ENCODE measurements at places on chromosomes 7 and 10. TPM values are rescaled to one million over a fixed set of nuclear protein-coding genes. Genes with fewer than 3 reads are reported as not detected.

The EMX2 gene
- total RNA-seq: not detected

DNA sequence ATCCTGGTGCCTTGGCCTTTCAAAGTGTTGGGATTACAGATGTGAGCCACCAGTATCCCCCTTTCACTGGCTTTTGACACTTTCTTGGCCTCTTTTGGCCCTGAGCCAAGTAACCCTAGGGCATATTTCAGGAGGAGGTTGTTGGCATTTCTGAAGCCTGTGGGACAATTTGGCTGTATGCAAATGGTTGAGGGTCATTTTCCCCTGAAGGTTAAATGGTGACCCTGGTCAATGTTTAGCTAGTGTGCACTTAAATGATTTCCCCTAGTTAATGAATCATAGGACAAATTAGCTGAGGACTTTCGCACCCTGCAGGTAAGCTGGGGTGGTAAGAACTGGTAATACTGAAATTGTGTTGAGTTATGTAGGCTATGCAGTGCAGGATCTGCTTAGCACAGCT is 660.5 kb downstream of the LRMDA start:
- no peak for DNase-seq

GRCh38 chr10:126731610-126731990 is 61.1 kb upstream of the C10orf90 start:
- DNase-seq: no peak

DNA sequence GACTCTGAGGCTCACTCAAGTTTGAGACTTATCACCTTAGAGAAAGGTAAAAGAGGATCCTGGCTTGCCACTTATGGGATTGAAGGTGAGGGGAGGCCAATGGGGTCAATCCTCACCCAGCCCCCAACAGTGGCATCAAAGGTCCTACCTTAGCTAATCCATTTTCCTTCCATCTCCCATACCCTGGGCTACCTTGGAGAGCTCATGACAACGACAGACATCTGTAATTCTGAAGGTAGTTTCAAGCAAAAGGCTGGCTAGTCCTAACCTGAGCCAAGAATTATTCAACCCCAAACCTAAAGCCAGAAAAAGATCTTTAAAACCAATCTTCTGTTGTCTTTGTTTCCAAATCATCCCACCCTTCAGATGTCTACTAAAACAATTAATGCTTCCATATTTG is 179.2 kb upstream of the GHITM start:
- DNase-seq: no peak

GRCh38 chr7:28002638-28003037 is 178.0 kb downstream of the JAZF1 start:
- DNase-seq: no peak

GRCh38 chr10:122282253-122282671 is 11.2 kb downstream of the BTBD16 start:
- DNase-seq: no peak

GRCh38 chr7:107999779-108000560 is 3.0 kb downstream of the LAMB1 start:
- no peak for DNase-seq

DNA sequence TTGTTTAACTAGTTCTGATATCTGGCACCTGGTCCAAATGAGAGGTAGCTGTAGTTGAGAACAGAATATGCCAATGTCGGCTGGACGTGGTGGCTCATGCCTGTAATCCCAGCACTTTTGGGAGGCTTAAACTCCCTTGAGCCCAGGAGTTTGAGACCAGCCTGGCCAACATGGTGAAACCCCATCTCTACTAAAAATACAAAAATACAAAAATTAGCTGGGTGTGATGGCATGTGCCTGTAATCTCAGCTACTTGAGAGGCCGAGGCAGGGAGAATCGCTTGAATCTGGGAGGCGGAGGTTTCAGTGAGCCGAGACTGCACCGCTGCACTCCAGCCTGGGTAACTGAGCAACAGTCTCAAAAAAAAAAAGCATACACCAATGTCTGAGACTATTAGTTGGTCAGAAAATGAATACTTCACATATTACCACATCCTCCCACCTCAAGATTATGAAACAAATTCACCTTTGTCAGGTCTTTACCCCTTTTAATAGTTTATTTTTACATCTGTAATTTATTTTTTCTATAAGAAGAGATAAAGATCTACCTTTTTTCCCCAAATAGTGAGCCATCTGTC is 38.8 kb downstream of the EPC1 start:
- DNase-seq: no peak

DNA sequence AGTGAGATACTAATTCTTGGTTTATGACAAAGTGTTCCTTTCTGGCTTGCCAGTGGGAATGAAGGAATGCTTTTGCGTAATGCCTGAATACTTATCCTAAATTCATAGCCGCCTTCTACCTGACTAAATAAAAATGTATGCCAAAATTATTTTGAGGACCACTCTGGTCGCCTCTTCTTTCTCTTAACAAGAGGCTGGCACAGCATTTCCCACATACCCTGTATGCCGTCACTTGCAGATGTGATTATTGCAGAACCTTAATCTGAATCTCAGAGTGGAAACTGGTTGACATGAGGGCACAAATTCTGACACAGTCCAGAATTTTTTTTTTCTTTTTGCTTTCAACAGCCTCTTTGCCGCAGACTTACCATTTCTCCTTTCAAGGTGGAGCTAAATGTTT is 124.6 kb upstream of the GLCCI1 start:
- DNase-seq: no peak

DNA sequence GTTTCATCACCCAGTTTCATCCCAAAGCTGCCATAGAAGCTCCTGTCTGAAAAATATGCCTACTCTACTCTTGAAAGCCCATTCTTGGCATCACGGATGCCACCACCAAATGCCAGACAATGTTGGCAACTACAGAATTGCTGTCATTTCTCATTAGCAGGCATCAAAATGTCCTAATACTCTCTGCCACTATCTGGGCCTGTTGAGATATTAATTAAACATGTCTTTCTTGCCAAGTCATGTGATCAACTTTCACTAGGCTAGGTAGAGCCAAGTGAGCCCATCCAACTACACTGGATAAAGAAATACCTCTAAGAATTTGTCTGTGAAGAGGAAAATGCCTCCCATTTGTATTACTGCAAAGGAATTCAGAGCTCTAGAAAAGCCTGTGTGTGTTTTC is 1093.3 kb upstream of the C7orf33 start:
- no peak for DNase-seq

GRCh38 chr7:158991824-158992621 is 135.7 kb downstream of the DYNC2I1 start:
- DNase-seq: no peak

DNA sequence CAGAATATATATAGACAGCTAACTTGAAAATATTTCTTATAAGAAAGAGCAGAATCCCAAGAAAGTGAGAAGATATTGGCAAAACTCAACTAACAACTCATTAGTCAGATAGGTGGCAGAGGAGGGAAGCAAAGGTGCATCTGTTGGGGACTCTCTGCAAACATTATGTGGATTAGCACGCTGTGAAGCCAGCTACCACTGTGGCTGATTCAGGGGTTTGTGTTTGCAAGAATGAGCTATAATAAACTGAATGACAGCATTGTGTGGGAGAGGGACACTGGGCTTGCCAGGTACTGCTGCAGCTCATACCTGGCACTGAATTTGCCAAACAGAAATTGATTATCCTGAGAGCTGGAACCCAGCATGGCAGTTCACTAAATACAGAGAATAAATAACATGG is 170.3 kb upstream of the MINDY3 start:
- no peak for DNase-seq

The CPN1 gene
- not detected for total RNA-seq

DNA sequence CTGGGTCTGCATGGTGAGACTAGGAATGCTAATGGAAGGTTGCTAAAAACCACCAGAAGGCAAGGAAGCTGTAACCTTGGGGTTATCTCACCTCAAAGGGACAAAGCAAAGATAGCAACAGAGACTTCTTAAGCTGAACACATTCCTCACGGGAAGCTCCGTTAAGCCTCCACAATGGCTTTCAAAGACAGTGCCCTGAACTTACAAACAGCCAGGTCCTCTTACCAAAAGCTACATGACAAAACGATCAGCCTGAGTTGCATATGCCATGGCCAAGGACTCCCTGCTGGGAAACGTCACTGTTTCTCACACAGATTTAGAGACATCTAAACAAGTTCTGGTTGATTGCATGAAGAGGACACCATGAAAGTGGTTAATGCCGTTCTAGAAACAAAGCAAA is 52.7 kb downstream of the HTR5A start:
- no peak for DNase-seq

The MICALL2 gene
- 2.2 TPM for total RNA-seq

- DNase-seq: no peak
Measured at GRCh38 chr7:33346055-33346454, 216.7 kb downstream of the BBS9 start.

The ZNF12 gene
- 22.5 TPM for total RNA-seq

The NPFFR1 gene
- not detected for total RNA-seq

DNA sequence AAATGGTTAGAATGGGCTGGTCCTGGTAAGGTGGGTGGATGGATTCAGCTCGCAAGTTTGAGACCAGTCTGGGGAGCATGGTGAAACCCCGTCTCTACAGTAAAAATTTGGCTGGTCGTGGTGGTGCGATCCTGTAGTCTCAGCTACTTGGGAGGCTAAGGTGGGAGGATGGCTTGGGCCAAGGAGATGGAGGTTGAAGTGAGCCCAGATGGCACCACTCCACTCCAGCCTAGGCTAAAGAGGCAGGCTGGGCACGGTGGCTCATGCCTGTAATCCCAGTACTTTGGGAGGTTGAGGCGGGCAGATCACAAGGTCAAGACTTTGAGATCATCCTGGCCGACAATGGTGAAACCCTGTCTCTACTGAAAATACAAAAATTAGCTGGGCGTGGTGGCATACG is 15.3 kb downstream of the IFT22 start:
- DNase-seq: no peak

DNA sequence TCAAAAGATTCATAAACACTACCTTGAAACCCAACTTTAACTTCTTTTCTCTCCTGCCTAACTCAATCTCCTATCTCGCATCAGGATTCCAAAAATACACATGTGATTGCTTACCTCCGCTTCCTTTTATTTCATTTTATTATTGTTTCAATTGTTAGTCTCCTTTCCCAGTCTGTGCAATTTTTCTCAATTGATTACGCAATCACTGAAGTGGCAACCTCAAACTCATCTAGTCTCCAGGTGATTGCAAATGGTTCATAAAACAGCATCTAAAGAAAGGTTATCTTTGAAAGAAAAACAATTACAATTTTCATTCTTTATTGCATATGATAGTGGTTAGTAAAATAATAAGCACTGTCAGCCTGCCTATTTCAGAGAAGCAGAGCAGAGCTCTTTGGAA is 45.6 kb downstream of the CHRM2 start:
- no peak for DNase-seq

- DNase-seq: no peak
Measured at GRCh38 chr7:110645060-110645459, 445.9 kb upstream of the LRRN3 start.

DNA sequence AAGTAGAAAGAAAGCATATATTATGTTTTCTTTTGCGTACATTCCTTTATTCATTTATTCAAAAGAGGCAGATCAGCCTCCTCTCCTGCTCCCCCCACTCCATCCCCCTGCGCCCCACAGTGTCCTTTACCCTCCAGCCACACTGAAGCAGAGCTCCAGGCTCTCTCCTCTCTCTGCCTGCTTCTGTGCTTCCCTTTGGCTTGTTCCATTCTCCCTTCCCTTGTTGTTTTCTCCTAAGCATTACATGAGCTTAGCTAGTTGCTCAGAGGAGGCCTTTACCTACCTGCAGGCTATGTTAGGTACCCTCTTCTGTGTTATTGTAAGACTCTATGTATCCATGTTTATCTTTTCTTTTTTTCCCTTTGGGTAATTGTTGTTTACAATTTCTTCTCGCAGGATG is 27.4 kb downstream of the CNNM2 start:
- DNase-seq: no peak
